ENCODE measurements at places on chromosomes 4 and X.

- no peak for DNase-seq
Measured at GRCh38 chr4:113355550-113356371, 306.3 kb downstream of the ANK2 start.

DNA sequence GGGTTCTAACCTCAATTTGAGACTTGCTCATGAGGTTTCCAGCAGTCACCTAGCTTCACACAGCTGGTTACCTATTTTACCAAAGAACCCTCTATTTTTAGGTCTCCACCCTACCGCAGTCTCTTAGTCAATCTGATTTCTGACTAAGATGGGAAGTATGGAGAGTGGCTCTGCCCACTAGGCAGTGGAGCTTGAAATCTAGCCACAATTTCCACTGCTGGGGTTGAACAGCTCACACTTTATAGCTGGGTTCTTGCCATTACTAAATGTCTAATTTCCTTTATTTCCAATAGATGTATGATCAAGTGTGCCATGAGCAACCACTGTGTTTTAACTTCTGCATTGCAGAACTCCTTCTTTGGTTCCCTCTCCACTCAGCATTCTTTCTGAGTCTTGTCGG, 43.1 kb downstream of the GASK1B start:
- no peak for DNase-seq

- no peak for DNase-seq
Measured at GRCh38 chr4:64014647-64015046, 394.6 kb downstream of the TECRL start.

GRCh38 chrX:10971176-10971575, 140.0 kb upstream of the HCCS start:
- DNase-seq = no peak
